Melanocyte of skin (primary cell): ENCODE measurements at places on chromosomes 1 and 21. TPM values are rescaled to one million over a fixed set of nuclear protein-coding genes. Genes with fewer than 3 reads are reported as not detected.

URB1 gene
- total RNA-seq: 34.0 and 39.8 TPM in 2 replicates

RNF19B gene
- total RNA-seq: 36.1 and 52.6 TPM in 2 replicates

GBP3 gene
- 28.7 and 45.8 TPM in 2 replicates for total RNA-seq

BSDC1 gene
- total RNA-seq: 64.7 and 70.2 TPM in 2 replicates

OR2T11 gene
- total RNA-seq: not detected in 2 replicates

NBPF6 gene
- total RNA-seq: 0.15 and 0.33 TPM in 2 replicates

CLIC6 gene
- under 0.01 TPM in 1 of 2 replicates, not detected in the other for total RNA-seq

CENPF gene
- 52.0 and 90.5 TPM in 2 replicates for total RNA-seq

LIPI gene
- total RNA-seq: not detected in 2 replicates

FAAP20 gene
- total RNA-seq: 19.3 and 24.1 TPM in 2 replicates

BTBD8 gene
- 2.0 and 2.7 TPM in 2 replicates for total RNA-seq

SFPQ gene
- total RNA-seq: 214 and 233 TPM in 2 replicates

KIF21B gene
- total RNA-seq: under 0.01 and 0.33 TPM in 2 replicates

CLEC20A gene
- 0.46 TPM in 1 of 2 replicates, not detected in the other for total RNA-seq

S100A7 gene
- not detected in 2 replicates for total RNA-seq

FCRLB gene
- total RNA-seq: 3.3 and 4.2 TPM in 2 replicates

POU3F1 gene
- 3.4 and 7.3 TPM in 2 replicates for total RNA-seq

PAX7 gene
- total RNA-seq: not detected in 2 replicates

CTNNBIP1 gene
- 18.3 and 21.6 TPM in 2 replicates for total RNA-seq

SEMA4A gene
- total RNA-seq: 0.31 and 0.67 TPM in 2 replicates

GABPA gene
- 12.3 and 22.2 TPM in 2 replicates for total RNA-seq

IFFO2 gene
- total RNA-seq: 8.3 and 16.7 TPM in 2 replicates

C1QTNF12 gene
- not detected in 2 replicates for total RNA-seq

TMPRSS3 gene
- not detected in 2 replicates for total RNA-seq

BCL2L15 gene
- under 0.01 and 0.33 TPM in 2 replicates for total RNA-seq

GBP5 gene
- total RNA-seq: under 0.01 TPM in 1 of 2 replicates, not detected in the other

FGR gene
- 0.33 TPM in 1 of 2 replicates, not detected in the other for total RNA-seq

RIPPLY3 gene
- total RNA-seq: not detected in 2 replicates

ETV3L gene
- total RNA-seq: not detected in 2 replicates

SPATA21 gene
- not detected in 2 replicates for total RNA-seq

OR2M3 gene
- total RNA-seq: not detected in 2 replicates

GPR137B gene
- 120 and 188 TPM in 2 replicates for total RNA-seq

MAEL gene
- total RNA-seq: not detected in 2 replicates

CCDC17 gene
- 1.00 and 1.4 TPM in 2 replicates for total RNA-seq

CD5L gene
- total RNA-seq: under 0.01 TPM in 1 of 2 replicates, not detected in the other
